ENCODE measurements at places on chromosomes 16 and 17. TPM values are rescaled to one million over a fixed set of nuclear protein-coding genes. Genes with fewer than 3 reads are reported as not detected.

DNA sequence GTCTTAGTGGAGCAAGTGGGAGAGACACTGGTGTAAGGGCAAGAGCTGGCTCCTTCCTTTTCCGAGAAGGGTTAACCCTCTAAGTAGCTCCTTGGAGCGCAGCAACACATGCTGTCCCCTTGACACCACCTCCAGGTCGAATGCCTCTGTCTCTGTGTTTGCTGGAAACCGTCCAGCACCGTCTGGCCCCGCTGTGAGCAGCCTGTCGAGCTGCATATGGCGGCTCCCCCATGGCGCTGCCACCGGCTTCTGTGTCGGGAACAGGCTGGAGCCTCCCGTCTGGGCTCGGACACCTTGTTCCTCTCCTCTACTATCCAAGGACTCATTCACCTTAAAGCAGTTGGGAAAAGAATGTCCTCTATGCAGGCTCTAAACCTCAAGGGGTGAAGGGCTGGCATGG, 28.9 kb upstream of the WSCD1 start:
- no peak for DNase-seq

- DNase-seq, result peak; percentile 70
Observed at GRCh38 chr17:77011173-77012011, 129.4 kb upstream of the SEC14L1 start.

DNA sequence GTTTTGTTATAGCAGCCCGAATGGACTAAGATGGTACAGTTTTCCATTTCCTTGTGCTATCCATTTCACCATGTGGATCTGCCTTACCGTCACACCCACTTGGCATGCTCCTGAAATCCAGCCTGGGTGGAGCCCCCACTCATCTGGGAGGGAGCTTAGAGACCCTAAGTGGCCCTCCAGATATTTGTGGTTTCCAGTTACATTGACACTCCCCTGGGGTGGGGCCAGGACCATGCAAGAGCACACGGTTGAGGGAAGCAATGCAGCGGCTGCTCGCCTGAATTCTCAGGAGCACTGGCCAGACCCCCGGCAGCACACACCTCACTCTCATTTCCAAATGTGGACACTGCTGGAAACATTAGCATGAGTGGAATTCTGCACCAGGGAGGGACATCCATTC, 231.1 kb downstream of the UTP18 start:
- no peak for DNase-seq

DNA sequence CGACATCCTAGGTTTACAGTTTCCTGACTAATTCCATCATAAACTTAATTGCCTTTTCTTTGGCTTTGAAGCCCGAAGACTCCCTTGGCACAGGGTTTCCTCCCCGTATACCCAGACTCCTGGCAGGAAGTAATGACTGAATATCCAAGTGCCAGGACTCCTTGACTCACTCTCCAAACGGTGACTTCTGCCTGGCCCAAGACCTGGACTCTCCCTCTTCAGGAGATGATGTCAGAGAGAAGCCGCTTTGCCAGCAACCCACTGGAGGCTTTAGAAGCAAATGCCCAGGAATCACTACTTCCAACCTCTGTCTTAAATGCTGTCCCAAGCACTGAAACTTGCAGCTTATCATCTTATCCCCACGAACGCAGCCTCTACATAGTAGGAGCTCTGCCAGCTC, 146.5 kb downstream of the RGS9 start:
- no peak for DNase-seq

DNA sequence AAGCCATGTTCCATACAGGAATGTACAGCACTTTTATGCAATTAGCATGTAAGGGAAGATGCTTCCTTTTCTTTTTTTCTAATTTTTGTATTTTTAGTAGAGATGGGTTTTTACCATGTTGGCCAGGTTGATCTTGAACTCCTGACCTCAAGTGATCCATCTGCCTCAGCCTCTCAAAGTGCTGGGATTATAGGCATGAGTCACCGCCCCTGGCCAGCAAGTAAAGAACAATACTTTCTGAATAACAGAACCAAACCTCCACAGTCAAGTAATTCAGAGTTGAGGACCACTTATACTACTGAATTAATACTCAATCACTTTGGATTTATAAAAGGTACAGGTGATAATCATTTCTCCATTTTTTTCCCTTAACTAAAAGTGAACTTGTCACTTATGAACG, 13.0 kb downstream of the C16orf87 start:
- DNase-seq, result no peak

GRCh38 chr17:53150101-53150698, 672.5 kb upstream of the KIF2B start:
- peak; percentile 33 for DNase-seq

DNA sequence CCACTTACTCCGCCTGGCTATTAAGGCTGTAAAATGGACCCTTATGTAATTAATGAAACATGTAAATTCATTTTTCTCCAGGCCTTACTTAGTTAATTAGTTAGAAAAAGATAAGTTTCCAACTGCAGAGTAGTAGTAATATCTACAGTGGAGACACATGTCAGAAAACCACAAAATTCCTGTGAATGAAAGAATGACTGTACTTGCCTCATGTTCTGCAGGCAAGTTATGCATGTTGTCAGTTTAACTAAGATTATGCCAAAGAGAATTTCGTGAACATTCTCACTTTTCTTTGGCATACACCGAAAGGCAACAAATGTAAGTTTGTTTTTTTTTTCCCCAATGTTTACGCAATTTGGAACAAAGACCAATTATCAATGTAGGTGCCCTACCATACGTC, 16.8 kb upstream of the CCL1 start:
- no peak for DNase-seq

DNA sequence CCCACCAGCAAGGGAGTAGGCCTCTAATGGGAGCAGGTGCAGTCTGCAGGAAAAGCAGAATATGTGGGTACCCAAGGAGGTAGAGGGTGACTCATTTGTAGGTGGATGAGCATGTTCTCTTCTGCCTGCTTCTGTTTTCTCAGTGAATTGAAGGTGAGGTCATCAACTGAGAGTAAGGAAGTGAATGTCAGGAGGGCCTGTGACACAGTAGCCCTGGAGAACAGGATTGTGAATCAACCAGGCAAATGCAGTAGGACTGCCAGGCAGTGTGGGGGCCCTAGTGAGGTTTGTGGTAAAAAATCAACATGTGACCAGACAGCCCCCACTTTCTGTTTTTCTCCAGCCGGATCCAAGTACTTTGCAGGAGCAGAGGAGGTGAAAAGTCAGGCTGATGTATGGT, 150.5 kb upstream of the SOX9 start:
- no peak for DNase-seq

Gene WNT9B
- not detected for total RNA-seq

Gene SLC47A1
- total RNA-seq, result 48.6 TPM

Gene TMEM235
- 2.0 TPM for total RNA-seq

Gene C17orf78
- not detected for total RNA-seq

Gene CALB2
- 1.3 TPM for total RNA-seq

Gene CACNG1
- total RNA-seq, result not detected

Measured in cardiac muscle cell (in vitro differentiated cells and primary cell).